CD4-positive, alpha-beta T cell treated with Interleukin-4 for 1 hour (primary cell): ENCODE measurements at places on chromosomes 7 and 10.

DNA sequence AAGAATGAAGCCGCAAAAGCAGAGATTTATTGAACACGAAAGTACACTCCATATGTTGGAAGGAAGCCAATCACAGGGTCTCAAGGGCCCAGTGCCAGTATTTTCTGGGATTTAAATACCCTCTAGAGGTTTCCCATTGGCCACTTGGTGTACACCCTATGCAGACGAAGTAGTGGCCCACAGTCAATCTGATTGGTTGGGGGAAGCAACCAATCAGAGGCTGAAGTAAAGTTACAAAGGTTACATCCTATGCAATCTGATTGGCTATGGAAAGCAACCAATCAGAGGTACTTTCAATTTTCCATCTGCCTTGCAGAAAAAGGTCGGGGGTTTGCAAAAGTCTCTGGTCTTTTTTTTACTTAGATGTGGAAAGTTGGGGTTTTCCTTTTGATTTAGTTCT, 481.3 kb upstream of the NRP1 start:
- DNase-seq: no peak

DNA sequence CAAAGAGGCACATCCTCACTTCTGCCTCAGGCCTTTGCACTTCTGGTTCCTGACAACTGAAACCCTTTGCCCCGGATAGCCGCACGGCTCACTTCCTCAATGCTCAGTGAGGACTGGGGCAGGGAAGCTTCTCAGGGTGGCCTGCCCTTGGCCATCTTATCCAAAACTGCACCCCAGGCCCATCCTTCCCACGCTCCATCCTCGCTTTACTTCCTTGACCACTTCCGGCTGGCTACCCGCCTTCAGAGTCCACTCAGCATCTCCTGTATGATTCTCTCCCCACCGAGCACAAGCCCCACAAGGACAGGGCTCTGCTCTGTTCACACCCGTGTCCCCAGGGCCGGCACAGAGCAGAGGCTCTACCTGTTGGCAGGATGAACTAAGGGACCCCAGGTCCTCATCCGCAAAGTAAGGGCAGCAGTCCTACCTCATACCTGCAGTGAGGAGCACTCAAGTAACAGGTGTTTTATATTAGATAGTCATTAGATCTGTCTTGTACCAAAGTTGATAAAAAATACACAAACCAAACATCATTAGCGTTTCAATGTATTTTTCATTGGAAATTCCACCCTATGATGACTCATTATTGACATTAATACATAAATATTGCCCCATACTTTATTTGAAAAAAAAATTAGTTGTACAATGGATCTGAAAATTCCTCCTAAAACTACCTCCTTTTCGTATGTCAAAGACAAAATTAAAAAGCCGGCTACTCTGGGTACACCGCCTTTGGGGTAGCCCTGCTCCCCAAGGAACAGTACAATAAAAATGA, 35.0 kb downstream of the GNA12 start:
- no peak for DNase-seq

DNA sequence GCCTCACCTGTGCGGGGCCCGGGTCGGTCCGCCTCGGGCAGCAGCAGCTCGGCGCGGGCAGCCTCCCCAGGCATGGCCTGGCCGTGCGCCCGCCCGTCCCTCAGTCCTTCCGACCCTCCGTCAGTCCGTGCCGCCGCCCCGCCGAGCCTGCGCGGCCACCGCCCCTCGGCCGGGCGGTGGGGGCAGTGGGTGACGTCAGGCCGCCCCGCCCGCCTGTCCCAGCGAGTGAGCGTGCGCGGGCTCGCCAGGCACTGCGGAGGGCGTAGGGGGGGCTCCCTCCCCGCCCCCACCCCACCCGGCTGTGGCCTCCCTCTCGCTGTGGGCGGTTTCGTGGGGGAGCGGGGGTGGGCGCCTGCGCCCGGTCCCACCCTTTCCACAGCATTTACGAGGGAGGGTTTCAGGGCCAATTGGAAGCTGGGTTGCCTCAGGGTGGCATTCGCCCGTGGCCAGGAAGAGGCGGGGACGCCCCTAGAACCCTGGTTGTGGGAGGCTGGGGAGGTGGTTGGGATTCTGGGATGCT, at the start of gene NACAD:
TSS of gene NACAD (minus strand) at position 149 of the 520 bp plus-strand sequence. CDS start at position 74, 75 bp downstream.
- peak; percentile 36 for DNase-seq

DNA sequence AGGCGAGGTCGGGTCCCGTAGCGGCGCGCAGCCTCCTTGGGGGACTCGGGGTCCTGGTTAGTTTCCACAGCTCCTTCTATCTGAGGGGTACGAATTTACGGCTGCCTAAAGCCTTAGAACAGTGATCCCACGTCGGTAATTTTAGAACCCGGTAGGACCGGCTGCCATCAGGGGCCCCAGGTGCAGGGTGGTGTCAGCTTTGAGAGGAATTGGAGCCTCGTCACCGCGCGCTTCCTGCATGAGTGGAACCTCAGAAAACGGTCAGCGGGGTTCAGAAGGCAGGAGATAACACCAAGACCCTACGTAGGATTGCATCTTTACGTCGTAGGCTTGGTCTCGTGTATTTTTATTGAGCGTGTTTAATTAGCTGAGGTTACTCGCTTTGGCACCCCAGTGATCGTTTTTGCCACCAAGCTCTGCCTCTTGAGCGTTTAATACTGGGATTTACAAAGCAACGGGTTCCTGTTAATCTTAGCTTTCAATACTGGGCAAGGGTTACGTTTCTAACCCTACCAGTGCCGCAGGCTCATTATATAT, 443 bp downstream of the RNF32 start:
- peak; percentile 59 for DNase-seq

- DNase-seq: no peak
Measured at GRCh38 chr7:144098776-144099175, 10.6 kb upstream of the OR2A2 start.

- peak; percentile 43 for DNase-seq
Measured at GRCh38 chr7:150737265-150738055, at the start of gene GIMAP5. GIMAP5 (plus strand) TSS chr7:150737418; CDS start chr7:150740885, 3,467 bp downstream.

GRCh38 chr7:146424084-146424483, 307.5 kb downstream of the CNTNAP2 start:
- DNase-seq: no peak

GRCh38 chr10:19713800-19714525, 102.3 kb upstream of the PLXDC2 start:
- no peak for DNase-seq

DNA sequence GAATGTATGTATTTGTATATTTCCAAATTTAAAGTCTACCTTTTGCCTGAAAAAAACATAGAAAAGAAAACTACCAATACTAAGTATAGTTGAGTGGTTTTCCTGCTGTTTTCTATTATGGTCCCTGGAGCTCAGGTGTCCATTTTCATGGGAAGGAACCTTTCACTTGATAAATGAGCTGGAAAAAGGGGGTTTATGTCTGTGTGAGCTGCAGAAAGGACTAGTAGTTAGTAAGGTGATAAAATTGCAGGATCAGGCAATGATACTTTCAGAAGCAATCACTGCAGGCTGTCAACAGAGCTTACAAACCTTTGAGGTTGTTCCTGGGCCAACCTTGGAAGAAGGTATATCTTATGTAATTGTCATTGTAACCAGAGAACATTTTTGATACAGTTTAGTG, 48.0 kb downstream of the ST7 start:
- DNase-seq: no peak

- no peak for DNase-seq
Measured at GRCh38 chr7:117871778-117872538, 1.3 kb downstream of the CTTNBP2 start.

GRCh38 chr10:22900841-22901601, 26.8 kb upstream of the ARMC3 start:
- no peak for DNase-seq

GRCh38 chr7:131554880-131555516, 1.4 kb downstream of the PODXL start:
- DNase-seq: no peak
